ENCODE measurements at places on chromosomes 6 and 20.

DNA sequence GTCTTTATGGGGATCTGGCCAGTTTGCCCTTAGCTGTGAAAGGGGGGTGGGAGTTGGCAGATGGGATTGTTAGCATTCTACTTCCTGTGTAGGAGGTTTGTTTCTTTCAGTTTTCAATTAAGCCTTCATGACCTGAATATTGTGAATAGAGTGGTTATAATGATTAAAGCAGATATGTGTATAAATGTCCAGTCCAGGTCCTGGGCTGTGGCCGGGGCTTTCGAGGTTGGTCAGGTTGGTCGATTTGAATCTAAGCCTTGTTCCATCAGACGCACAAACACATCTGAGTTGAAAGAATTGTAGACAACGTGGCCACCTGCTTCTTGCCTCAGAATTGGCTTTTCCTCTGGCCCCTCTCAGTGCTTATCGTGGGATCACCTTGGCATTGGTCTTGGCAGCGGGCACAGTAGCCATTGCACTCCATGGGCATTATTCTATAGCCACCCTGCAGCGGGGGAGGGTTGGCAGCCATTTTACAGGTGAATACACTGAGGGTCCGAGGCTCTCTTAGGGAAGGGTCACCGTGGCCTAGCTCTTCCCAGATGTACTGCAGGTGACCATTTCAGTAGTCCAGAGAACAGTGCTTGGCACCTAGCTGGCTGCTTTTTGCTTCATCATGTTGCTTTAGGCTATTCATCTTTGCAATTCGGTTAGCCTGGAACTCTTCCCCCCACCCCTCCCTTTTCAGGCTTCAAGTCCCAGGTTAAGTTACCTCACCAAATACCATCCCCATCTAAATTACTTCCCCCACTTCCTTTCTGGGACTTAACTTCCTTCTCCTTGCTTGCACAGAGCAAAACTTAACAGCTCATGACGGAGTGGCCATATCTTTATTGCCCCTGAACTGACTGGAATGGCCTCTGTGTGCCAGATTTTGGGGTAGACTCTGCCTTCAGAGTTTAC, 1.1 kb downstream of the RNF114 start:
- DNase-seq: no peak

- no peak for DNase-seq
Measured at GRCh38 chr6:32843331-32843978, 392 bp downstream of the PSMB8 start.

DNA sequence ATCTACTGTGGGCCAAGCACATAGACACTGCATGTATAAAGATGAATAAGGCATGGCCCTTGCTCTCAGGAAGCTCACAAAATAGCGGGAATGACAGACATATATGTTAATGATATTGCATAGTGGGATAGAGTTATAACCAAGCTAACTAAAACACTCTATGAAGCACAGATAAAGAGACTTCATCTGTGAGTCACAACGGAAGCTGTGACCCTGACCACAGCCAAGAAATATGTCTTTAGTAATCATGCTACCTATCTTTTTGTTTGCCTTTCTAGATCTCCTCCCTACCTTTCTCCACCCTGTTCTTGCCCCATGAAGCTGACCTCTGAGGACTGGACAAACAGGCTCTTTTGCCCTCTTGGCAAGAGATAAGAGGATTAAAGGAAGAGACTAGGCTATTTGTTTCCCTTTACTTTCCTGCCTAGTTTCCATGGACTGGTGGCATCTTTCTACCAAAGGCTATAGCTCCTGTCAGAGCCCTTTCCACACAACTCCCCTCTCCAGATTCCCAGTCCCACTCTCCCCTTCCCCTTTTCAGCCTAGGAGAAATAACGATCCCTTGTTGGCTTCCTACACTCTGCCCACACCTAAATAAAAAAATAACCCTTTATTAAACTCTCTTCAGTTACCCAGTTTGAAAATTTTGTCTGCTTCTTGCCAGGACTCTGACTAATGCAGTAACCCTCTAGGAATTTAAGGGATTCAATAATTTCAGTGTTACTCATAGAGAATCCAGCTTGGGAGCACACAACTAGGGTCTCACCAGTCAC, 504.9 kb upstream of the MARCKS start:
- no peak for DNase-seq

DNA sequence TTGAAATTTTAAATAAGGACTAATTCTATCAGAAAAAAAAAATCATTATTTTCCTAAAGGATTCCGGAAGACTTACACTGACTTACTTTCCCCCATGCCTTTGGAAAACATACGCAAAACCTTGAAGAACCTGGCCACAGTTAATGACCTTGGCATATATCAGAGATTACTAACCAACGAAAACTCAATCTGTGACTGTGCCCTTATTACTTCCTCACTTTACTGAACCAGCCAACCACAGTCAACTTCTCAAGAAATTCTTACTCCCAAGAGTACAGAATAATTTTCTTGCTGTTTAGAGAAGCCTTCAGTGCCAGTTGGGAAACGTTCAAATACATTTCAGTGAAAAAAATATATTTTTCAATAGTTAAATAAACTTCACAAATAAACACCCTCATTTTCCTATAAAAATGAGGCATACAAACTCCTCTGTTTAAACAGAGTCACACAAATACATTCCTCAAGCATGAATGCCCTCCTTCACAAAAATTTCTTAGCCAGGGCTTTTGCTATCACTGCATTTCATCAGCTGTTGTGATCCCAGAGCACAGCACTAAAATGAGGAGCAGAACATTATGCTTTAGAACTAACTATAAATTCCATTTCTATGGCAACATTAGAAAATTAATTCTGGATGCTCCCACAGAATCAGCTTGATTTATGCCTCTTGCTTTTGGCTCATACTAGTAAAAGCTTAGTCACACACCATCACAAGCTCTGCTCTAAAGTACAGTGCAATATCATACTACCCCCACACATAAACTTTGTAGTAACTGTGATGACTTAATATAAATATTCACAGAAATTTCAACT, 117.6 kb downstream of the DST start:
- DNase-seq: no peak

DNA sequence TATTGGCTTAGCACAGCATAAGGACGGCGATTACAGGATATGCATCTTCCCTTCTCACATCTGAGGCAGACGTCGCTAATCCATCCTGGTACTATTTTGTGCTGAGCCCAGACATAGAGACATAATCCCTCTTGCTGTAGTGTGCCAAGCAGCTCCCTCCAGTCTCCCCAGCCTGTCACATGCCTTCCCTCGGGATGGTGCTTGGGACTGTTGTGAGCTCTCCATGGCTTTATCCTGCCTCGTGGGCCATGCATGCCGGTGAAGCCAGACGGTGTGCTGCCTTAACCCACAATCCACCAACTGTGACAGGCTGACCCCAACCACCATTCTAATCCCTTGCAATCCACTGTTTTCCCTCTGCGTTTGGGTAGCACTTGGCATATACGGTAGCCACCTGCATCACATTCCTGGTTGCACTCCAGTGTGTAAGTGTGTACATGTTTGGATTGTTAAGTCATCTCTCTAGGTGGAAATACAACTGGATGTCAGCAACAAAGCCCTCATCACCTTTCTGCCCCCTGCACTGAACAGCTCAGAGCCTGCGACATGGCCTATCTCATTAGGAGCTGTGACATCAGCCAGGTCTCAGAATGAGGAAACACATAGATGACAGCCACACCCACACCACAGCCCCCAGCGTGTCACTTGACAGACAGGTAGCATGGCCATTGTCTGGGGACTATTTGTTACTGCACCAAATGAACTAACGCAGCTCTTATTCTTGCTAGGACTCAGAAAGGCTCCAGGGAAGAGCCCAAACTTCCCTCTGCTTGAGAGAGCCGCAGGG, 374.8 kb upstream of the CDH4 start:
- DNase-seq: no peak

DNA sequence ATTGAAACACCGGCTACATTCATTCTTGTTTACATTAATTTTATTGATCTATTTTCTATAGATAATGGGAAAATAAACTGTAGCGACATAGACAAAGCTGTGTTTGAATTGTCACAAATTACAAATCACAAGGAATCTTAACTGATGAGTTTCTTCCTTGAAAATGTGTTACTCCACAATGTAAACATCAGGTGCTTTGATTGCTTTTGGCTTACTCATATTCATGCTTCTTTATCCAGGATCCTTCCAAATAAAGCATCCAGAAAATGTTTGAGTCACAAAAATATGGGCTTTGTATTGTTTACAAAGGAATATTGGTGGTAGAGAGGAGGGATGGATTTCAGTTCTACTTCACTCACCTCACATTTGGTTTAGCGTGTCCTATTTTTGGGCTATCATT, 64.0 kb downstream of the BMP2 start:
- DNase-seq: no peak

DNA sequence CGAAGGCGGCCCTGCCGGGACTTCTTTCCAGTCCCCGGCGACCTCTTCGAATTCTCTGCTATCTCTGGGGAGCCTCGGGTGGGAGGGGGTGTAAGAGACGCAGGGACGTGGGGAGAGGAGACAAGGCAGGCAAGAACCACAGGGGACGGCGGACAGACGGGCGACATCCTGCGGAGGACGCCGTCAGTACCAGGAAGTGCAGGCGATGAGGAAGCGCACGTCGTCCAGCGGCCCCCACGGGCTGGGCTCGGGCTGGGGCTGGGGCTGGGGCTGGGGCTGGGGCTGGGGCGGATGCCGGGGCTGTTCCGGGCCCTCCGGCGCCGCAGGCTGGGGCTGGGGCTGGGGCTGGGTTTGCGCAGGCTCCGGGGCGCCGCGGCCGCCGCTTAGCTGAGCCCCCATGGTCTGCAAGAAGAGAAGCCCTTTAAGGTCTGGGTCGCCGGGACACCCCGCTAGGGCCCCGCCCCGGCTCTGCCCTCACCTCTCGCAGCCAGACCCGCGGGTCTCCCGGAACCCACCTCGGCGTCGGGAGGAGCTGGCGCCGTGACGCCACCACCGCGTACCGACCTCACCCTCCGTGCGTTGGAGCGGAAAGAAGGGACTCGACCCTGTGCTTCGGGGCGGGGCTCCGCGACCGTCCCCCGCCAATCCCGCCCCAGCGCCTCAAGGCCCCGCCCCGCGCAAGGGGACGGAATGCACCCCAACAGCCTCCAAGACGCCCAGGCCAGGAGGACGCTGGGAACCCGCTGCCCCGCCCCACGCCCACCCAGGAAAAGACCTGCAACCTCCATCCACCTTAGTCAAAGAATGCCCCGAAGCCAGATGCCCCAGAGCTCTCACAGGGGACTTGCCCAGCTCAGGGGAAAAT, at the start of gene MMP24OS:
Gene MMP24OS, minus strand, starts transcription at position 592 of the 865 bp plus-strand sequence. Its CDS starts 193 bp downstream, at position 399.
- peak; percentile 83 for DNase-seq

DNA sequence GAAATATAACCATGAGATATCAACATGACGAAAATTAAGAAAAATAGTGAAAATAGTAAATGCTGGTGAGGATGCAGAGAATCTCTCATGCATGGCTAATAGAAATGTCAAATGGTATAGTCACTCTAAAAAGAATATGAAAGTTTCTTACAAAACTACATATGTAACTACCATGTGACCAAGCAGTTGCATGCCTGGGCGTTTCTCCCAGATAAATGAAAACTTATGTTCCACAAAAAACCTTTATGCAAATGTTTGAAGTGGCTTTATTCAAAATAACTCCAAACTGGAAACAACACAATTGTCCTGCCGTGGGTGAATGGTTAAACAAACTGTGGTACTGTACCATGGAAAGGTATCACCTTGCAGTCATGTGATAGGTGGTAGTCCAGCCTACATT, 112.4 kb downstream of the HDGFL1 start:
- DNase-seq: no peak

- no peak for DNase-seq
Measured at GRCh38 chr20:10390709-10391108, 43.3 kb downstream of the MKKS start.

- no peak for DNase-seq
Measured at GRCh38 chr20:52676283-52676995, 295.7 kb upstream of the TSHZ2 start.

- no peak for DNase-seq
Measured at GRCh38 chr6:10484912-10485311, 36.2 kb upstream of the GCNT2 start.

DNA sequence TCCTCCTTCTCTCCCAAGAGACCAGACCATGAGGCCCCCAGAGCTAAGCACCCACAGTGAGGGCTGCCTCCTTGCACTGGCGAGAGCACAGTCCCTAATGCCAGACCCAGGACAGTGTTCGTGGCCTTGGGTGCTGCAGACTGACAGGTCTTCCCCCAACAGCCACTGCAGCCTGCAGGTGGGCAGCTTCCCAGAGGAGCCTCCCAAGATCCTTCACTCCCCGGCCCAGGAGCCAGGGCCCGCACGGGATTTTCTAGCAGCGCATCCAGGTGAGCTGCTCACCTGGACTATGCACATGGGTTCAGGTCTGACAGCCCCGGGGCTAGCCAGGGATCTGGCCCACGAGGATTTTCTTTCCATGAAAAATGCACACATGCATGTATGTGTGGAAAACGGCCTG, 41.7 kb downstream of the SUMO4 start:
- DNase-seq: no peak

- no peak for DNase-seq
Measured at GRCh38 chr6:13226071-13226470, 102.3 kb downstream of the TBC1D7 start.

DNA sequence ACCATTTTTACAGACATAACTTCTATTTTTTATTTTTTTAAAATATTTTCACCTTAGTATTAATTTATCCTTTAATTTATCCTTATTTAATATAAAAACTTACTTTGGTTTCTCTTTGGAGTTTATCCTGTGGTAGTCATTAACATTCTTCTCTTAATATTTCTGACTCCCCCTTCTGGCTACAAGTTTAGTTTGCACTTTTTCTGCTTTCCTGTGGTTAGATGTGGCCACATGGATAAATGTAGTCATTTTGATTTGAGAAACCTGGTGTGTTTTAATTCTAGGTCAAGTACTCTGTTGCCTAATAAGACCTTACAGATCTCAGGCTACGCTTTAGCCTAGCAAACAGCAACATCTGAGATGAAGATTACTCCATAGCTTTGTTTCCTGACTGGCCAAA, 1187.5 kb downstream of the HACE1 start:
- DNase-seq: no peak

DNA sequence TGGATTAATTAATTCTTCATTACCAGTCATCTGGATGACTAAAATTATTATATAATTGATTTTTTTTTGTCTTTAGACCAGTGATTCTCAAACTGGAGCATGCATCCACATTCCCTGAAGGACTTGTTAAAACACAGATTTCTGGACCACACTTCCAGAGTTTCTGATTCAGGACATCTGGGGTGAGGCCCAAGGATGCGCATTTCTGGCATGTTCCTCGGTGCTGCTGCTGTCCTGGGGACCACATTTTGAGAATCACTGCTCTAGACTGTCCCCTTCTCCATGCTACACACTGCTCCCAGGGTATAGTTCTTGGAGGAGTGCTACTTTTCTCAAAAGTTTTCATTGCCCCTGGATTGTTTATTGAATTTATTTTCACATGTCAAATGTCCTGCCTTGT, 145.0 kb downstream of the RNF144B start:
- no peak for DNase-seq

GRCh38 chr6:28400122-28400451, 540 bp upstream of the ZSCAN12 start:
- no peak for DNase-seq

DNA sequence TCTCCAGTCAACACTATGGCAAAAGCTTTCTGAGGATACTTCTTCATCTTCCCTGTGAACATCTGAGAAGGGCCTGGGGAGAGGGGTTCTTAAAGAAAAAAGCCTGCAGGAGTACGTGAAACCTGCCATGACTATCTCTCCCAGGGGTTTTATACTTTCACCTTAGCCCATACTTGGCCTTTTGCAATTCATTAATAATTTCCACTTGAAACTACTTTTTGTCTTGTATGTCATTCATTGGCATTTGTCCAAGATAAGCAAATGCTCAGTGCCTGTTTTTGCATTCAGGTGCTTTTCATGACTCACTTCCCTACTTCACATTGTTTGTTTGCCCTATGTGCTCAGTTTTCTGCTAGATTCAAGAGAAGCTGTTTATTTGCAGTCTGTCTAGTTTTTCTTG, 580.3 kb upstream of the GJE1 start:
- DNase-seq: no peak

GRCh38 chr20:60500038-60500701, 541.9 kb downstream of the CDH26 start:
- DNase-seq: no peak

Measured in activated gamma-delta T cell treated with anti-CD3 and anti-CD28 coated beads, Interleukin-2, amount 50 U/mL, for 16 hours (primary cell).